ENCODE measurements at places on chromosomes 6 and 20.

DNA sequence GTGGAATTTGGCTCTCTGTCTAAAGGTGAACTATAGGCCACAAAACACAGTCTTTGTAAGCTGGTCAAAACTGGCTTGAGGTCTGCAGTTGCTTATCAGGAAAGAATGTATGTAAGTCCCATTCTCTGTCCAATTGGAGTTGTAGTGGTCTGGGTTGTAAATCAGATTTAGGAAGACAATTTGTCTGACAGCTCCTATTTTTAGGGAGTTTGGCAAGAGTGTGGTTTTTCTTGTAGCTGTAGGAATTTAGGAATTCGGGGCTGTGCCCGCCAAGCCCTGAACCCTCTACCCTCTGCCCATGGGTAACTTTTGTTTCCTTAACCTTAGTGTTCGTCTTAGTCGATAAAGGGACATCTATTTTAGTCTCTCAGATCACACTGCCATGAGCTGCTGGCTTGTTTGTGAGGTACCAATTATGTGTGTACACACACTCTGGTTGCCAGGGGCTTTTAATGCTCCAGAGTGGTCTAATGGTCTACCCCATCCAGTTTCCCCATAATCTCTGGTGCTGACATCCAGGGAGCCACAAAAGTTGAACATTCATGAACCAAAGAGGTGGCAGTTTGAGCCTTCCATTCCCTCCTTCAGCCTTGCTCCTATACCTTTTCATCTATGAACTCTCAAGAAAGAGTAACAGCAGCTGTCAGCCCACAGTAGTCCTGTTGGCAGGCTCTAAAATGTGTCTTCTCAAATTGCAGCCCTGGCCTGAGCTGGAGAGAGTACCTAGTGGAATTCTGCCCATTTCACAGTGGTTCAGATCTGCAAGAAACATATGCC is 93.0 kb downstream of the ANKRD6 start:
- no peak overlapping the region for H3K4me3 ChIP-seq
- H3K36me3 ChIP-seq = no peaks in the 10 kb centered on the region
- H3K27ac ChIP-seq = no peak overlapping the region
- no peaks in the 10 kb centered on the region for H3K4me1 ChIP-seq
- peaks cover 4% of the 10 kb centered on the region for H3K27me3 ChIP-seq

DNA sequence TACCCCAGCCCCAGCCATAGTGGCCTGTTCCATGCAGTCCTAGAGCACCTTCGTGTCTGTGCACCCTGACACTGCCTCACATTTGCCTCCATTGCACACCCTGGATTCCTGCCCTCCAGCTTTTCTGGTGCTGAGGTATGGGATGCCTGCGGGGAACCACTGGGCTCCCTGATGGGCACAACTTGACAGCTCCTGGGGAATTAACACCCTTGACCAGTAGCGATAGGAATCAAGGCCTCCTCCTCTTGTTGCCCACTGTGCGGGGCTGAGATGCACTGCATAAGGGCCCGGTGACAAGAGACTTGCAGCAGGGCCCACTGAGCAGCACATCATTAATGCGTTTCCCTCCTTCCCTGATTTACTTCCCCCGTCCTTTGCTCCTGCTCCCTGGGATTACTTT is 235.6 kb upstream of the MOCS1 start:
- DNase-seq = no peak
- H3K36me3 ChIP-seq = no peaks in the 10 kb centered on the region
- H3K4me3 ChIP-seq = no peak overlapping the region
- H3K27ac ChIP-seq = no peak overlapping the region
- no peaks in the 10 kb centered on the region for H3K4me1 ChIP-seq

GRCh38 chr20:50521221-50522052 is 11.3 kb downstream of the PTPN1 start:
- H3K27me3 ChIP-seq = no peaks in the 10 kb centered on the region
- no peak for DNase-seq
- peaks cover 74% of the 10 kb centered on the region for H3K4me1 ChIP-seq
- peaks cover 43% of the 10 kb centered on the region for H3K36me3 ChIP-seq
- H3K27ac ChIP-seq = peak overlapping the region; percentile 79

DNA sequence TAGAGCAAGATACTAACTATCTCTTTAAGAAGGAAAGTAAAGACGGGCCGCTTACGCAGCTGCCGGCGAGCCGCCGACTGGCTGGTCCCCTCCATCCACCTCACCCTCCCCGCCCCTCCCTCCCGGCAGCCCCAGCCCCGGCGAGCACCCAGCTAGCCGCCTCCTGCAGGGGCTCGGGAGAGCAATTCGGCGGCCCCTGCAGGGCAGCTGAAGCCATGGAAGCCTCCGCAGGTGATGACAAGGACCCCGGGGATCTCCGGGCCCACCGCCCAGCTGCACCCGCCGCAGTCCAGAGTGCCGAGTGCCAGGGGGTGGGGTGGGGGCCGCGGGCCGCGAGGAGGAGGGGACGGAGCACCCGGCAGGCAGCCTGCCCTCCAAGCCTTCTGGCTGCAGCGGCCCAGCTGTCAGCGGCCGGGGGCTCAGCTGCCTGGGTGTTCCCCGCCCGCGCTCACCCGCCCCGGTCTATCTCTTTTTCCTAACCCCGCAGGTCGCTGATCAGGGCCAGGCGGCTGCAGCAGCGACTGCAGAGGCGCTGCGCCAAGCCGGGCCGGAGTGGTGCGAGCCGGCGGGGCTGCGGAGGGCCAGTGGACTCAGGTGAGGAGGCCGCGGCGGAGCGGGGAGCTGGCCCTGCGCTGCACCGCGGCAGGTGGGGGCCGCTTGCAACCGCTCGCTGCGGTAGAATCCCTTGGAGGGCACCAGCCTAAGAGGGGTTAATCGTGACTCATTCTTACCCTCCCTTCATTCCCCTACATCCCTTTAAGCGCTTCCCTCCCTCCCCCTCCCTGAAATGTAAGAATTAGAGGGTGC is at the start of gene SNPH:
SNPH (plus strand) TSS at position 128 of the 807 bp plus-strand sequence. CDS start 29,946 bp downstream, outside the sequence.
- peak within 1 kb of the TSS; percentile 81 for H3K27ac ChIP-seq
- DNase-seq = peak; percentile 86
- peaks cover 12% of the 10 kb centered on the region for H3K36me3 ChIP-seq

DNA sequence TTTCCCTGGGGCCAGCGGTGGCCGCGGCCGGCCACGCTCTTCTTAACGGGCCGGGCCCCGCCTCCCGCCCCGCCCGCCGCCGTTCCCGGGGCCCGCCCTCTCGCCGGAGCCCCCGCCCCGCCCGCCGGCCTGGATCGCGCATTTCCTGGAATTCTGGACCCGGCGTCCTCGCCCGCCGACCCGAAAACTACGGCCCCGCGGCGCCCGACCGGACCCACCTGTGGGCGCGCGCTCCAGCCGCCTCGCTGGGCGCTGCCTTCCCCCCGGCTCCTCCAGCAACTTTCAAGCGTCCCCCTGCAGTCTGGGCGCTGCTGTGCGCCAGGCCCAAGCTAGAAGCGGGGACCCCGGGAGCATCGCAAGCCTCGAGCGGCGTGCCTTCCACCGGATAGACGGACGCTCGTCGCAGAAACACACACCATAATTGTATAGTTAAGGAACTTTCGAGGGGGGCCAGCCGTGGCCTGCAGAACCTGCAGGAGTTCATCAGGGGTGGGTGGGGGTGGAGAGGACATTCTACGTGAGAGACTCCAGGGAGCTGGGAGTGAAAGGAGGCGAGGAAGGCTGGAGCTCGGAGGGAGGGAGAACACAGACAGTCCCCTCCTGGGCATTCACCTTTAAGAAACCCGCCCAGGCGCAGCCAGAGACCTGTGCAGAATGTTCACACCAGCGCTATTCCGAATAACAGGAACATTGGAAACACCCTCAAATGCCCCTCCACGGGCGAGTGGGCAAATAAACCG is at the start of gene ADA:
ADA (minus strand) TSS at position 16 of the 740 bp plus-strand sequence. CDS start 92 bp downstream, outside the sequence.
- H3K36me3 ChIP-seq = peaks cover 33% of the 10 kb centered on the region
- H3K4me1 ChIP-seq = peaks cover 58% of the 10 kb centered on the region
- peak; percentile 63 for DNase-seq
- no peaks in the 10 kb centered on the region for H3K27me3 ChIP-seq

DNA sequence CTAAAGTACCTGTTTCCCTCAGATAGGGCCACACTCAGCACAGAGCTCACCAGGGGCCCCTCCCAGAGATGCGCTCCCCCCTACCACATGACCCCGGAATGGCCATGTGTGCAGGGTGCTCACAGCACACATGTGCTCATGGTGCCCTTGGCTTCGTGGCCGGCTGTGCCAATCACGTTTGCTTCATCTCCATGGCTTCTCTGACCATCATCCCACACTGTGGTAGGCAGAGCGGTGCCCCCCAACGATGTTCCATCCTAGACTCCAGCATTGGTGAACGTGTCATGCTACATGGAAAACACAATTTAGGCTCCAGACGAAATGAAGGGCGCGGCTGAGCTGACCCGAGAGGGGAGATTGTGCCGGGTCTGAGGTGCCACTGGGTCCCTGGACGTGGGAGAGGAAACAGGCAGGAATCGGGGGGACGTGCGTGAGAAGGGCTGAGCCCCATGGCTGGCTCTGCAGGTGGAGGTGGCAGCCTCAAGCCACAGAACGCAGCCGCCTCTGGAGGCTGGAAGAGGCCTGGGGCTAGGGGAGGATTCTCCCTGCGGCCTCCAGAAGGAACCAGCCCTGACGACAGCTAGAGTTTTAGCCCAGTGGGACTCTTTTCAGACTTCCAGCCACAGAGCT is 126.5 kb downstream of the DLL1 start:
- H3K27ac ChIP-seq = no peak overlapping the region
- H3K27me3 ChIP-seq = peaks cover 4% of the 10 kb centered on the region
- H3K36me3 ChIP-seq = peaks cover 2% of the 10 kb centered on the region
- DNase-seq = no peak
- H3K4me1 ChIP-seq = peaks cover 16% of the 10 kb centered on the region

GRCh38 chr20:3420211-3420707 is 12.8 kb upstream of the DNAAF9 start:
- H3K27ac ChIP-seq = peak overlapping the region; percentile 65
- H3K4me1 ChIP-seq = peaks cover 16% of the 10 kb centered on the region
- peaks cover 24% of the 10 kb centered on the region for H3K27me3 ChIP-seq

DNA sequence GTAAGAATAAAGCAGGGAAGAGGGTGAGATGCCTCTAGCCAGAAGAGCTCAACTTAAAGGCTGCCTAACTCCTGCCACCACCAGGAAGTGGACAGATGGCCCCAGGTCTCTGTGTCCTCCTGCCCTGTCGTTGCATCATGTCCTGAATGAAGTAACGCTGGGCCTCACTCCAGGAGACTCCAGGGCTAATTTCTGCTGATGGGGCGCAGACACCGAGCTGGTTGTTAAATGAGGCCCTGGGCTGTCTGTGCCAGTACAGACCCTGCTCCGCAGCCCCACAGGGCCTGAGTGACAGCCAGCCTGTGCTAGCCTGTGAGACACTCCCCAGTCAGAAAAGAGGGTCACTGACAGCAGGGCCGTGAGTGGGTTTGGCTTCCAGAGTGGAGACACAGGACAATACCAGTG is 6.5 kb downstream of the IP6K3 start:
- H3K36me3 ChIP-seq = no peaks in the 10 kb centered on the region
- H3K27ac ChIP-seq = no peak overlapping the region
- H3K4me1 ChIP-seq = no peaks in the 10 kb centered on the region

GRCh38 chr20:10673842-10674683 is at the start of gene JAG1:
Gene JAG1, minus strand, starts transcription at chr20:10673999. Its CDS starts 469 bp downstream, at chr20:10673530.
- peaks cover 25% of the 10 kb centered on the region for H3K4me1 ChIP-seq
- H3K27me3 ChIP-seq = peaks cover 89% of the 10 kb centered on the region
- DNase-seq = peak; percentile 67
- peak within 1 kb of the TSS; percentile 79 for H3K4me3 ChIP-seq
- H3K36me3 ChIP-seq = no peaks in the 10 kb centered on the region
- no peak within 1 kb of the TSS for H3K27ac ChIP-seq

DNA sequence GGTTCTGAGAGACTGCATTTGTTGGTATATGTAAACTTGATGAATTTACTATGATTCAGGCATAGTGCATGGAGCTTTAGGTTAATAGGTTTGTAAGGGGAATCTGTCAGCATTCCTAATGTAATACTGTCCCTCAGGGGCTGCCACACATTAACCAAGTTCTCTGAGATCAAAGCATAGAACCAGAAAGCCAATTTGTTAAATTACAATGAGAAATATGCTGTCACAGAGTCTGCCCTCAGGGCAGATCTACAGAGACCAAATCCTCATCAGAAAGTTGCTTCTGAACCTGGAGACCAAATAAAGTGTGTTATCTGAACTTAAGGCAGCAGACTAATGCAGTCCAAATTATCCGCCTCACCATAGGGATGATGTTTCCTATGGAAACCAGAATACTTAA is 250.8 kb upstream of the HTR1E start:
- no peaks in the 10 kb centered on the region for H3K36me3 ChIP-seq
- H3K4me1 ChIP-seq = no peaks in the 10 kb centered on the region
- H3K27ac ChIP-seq = no peak overlapping the region
- no peak overlapping the region for H3K4me3 ChIP-seq

DNA sequence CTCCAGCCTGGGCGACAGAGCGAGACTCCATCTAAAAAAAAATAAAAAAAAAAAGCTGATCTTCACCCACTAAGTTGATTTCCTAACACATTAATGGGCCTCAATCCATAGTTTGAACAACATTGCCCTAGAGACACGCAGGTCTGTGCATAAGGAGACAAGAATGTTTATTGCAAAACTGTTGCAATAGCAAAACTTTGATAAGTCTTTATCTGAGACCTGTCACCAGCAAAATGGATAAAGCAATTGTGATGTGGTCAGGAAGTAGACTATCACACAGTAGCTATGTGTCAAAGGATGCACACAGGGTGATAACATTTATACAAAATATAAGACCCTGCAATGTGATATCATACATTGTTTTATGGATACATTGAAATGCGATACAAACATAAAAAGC is 4.2 kb upstream of the ITPR3 start:
- no peak for DNase-seq
- H3K4me1 ChIP-seq = peaks cover 47% of the 10 kb centered on the region
- H3K27ac ChIP-seq = no peak overlapping the region
- H3K4me3 ChIP-seq = no peak overlapping the region
- no peaks in the 10 kb centered on the region for H3K36me3 ChIP-seq
- H3K27me3 ChIP-seq = peaks cover 10% of the 10 kb centered on the region

DNA sequence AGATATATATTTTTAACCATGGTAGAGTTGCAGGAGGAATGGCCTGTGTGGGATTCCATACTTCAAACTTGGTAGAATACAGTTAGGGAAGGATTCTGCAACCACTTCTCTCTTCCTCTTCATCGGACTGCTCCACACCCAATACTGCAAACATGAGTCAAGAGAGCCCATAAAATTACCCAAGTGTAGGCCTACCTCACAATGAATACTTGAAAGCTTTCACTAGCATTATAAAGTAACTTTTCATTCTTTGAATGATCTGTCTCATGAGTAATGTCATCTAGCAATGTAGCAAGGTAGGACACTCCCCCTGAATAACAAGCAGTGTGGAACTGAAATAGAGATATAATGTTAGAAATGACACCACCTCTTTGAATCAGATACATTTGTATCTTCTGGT is 79.4 kb downstream of the FOXC1 start:
- peaks cover 6% of the 10 kb centered on the region for H3K27me3 ChIP-seq
- H3K36me3 ChIP-seq = no peaks in the 10 kb centered on the region
- DNase-seq = no peak
- no peak overlapping the region for H3K4me3 ChIP-seq
- no peak overlapping the region for H3K27ac ChIP-seq

- H3K4me3 ChIP-seq = peak overlapping the region; percentile 77
- H3K27me3 ChIP-seq = peaks cover 23% of the 10 kb centered on the region
- H3K27ac ChIP-seq = peak overlapping the region; percentile 79
- peaks cover 35% of the 10 kb centered on the region for H3K4me1 ChIP-seq
These were observed 661 bp upstream of the HEBP2 start for GRCh38 chr6:138403324-138403800.

- H3K27ac ChIP-seq = peak overlapping the region; percentile 89
- no peaks in the 10 kb centered on the region for H3K36me3 ChIP-seq
- peak overlapping the region; percentile 54 for H3K4me3 ChIP-seq
- H3K4me1 ChIP-seq = peaks cover 68% of the 10 kb centered on the region
- peak; percentile 70 for DNase-seq
These were observed 148.1 kb downstream of the CEBPB start for GRCh38 chr20:50338479-50339391.

Data from activated naive CD4-positive, alpha-beta T cell treated with anti-CD3 and anti-CD28 coated beads, Interleukin-2, amount 10 ng/mL, durations not matched to agents 7 days and 5 days (primary cell).